ENCODE measurements at places on chromosomes 1 and 21.

DNA sequence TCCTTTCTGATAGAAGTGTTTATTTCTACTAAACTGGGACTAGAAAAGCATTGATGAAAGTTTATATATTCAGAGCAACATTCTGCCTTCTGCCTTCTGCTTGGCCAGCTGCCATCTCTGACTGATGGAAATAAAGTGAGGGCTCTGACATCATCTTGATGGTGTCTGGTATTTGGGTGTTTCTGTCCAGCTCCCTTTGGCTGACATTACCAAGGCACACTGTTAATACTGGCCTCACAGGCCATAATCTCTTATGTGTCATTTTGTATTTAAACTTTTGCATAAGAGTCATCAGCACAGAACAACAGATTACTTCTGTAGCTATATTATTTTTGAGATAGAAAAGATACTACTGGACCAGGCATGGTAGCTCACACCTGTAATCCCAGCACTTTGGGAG lies 216.9 kb downstream of the RYR2 start:
- no peak for DNase-seq

DNA sequence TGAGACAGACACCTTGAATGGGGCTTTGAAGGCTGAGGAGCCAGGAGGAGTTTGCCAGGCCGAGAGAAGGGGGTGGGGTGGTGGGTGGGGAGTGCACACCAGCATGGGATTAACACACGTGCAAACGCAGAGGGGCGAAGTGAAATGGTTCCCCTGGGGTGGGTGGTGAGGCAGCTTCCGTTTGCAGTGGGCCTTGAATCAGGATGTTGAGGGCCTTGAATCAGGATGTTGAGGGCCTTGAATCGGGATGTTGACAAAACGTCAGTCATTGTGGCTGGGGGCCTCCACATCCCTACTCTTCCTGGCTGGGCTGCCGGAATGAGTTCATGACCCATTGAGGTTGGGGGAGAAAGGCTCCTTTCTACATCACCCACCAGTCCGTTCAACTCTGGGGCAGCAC lies 16.6 kb downstream of the LDLRAP1 start:
- no peak for DNase-seq

DNA sequence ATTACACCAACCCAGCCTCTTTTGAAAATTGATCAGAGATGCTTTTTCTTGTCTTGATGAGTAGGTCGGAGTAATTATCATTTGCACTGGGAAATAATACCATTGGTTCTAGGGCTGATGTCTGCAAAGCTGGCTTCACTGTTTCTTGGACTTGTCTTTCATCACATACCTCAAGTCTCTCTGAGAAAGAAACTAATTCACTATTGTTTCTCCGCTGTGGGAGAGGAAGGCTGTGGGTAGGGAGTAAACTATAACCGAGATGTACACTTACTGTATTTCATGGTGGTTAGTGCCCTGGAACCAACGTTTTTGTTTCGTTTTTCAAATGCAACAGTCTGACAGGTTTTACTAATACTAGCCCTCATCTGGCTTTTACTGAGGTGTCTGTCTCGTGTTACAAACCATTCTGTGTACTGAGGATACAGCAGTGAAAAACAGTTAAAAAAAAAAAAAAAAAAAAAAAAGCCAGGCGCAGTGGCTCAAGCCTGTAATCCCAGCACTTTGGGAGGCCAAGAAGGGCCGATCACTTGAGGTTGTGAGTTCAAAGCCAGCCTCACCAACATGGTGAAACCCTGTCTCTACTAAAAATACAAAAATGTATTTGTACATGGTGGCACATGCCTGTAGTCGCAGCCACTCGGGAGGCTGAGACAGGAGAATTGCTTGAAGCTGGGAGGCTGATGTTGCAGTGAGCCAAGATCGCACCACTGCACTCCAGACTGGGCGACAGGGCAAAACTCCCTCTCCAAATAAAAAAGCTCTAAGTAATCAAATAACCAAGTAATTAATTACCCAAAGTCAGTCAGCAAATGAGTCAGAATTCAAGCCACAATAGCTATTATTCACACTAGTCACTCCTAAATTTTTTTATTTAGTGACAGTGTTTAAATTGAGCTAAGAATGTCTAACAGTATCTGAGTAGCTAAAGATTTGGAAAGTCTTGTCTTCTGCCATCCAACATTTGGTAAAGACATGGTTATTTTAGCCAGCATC lies 23.3 kb downstream of the TOMM20 start:
- no peak for DNase-seq

DNA sequence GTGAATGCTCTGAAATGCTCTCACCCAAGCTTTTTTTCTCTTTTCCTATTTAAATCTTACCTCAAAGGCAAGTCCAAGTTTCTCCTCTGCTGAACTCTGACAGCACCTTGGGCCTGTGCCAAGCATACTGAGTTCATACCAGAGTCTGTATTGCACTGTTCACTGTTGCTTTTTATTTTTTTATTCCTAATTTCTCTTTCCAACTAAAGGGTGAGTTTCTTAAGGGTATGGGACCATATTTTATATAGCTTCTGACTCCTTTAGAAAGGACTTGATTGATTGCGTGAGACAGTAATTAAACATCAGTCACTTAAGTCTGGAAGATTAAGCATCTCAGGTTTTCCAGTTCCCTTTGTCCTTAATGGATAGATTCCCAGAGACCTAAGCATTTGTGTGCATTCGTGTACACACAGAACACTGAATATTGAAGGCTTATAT lies 69.9 kb downstream of the CACHD1 start:
- DNase-seq: no peak

DNA sequence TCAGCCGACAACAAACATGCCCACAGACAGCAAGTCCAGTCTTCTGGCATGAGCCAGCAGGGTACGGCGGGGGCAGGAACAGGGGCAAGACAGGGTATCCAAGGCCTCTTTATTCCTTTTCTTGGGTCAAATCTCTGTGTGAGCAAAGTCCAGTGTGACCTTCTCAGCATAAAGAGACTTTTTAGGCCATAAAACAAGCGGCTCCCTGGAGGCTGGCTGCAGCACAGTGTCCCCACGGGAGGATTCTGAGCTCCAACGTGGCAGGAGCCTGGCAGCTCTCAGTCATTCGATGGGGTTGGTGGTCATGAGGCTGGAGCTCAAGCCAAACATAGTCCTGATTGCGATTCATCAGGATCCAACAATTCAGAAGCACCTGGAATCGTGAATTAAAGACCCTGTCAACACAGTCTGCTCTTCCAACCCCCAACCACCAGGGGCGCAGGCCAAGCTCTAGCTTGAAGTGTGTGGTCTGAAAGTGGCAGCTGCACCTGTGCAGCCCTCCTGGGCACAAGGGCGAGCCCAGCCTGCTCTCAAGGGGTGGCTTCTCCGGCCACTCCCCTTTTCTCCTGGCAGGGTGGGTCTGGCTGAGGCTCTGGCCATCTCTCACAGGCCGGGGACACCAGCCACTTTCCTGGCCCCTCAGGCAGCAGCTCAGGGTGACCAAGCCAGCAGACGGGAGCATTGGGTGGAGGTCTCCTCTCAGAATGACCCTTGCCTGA lies 62.1 kb downstream of the SLC66A1 start:
- DNase-seq: no peak

GRCh38 chr1:86765073-86765472 lies 60.7 kb downstream of the SH3GLB1 start:
- no peak for DNase-seq

- DNase-seq: no peak
These were observed 396.5 kb downstream of the RRAGC start for GRCh38 chr1:38463074-38463473.

GRCh38 chr1:41520951-41521752 lies 36.7 kb upstream of the EDN2 start:
- DNase-seq: no peak

DNA sequence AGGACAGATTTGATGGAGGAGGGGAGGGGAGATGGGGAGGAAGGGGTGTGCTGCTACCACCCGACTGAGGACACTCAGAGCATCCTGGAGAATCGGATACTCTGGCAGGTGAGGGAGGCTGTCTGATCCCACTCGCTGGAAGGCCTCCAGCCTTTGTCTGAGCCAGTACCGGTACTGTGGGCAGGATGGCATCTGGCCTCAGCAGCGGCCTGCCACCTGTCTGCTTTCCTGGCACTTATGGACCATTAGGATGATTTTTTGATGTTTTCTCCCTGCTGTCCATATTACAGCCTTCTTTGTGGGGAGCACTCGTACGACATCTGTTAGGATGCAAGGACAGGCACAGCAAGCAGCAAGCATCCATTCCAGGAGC lies 11.5 kb downstream of the ATP2B4 start:
- DNase-seq: no peak

DNA sequence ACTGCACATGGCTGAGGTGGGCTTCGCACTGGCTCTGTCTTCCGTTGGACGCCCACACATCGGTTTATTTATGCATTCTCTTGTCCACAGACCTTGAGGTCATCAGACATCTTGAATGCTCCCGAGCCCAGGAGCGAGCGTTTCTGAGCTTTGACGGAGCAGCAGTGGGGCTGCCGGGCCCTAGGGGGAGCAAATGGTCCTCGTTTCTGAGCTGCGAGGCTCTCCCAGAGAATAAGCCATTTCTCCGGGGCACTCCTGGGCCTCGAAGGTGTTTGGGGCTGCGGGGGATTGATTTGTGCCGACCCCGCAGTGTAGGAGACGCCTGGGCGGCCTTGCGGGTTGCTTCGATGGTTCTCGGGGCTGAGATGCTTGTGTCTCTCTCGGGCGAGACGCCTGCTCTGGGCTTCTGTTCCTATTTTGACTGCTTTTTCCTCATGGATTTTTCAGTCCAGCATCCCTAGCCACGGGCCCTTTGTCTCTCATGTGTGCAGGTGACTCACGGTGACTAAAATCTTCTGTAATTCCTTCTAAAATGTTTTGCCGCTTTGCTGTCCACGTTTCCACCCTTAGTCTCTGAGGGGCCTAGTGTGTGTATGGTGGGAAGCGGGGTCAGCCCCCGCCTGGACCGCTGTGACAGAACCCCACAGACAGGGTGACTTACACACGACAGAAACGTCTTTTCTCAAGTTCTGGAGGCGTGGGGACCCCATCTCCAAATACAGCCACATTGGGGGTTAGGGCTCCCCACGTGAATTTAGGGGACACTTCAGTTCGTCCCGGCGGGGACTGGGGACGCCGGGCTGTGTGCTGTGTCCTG lies 62.1 kb downstream of the FAAP20 start:
- DNase-seq: no peak

DNA sequence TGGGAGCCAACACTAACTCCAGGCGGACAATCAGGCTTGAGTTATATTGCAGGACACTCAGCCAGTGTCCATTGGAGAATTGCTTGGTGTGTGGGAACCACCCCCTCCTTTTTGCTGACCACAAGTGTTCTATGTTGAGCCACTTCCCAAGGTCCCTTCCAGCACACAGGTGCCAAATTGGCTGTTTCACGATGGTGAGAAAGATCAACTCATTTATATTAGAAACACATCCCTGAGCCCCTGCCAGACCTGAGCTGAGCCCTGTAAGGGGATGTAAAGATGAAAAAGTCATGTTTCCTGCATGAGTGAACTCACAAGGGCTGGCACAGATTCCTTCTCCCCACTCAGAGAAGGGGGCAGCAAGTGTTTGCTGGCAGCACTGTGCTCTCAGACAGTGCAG lies 96.5 kb downstream of the KCNN3 start:
- DNase-seq: no peak

DNA sequence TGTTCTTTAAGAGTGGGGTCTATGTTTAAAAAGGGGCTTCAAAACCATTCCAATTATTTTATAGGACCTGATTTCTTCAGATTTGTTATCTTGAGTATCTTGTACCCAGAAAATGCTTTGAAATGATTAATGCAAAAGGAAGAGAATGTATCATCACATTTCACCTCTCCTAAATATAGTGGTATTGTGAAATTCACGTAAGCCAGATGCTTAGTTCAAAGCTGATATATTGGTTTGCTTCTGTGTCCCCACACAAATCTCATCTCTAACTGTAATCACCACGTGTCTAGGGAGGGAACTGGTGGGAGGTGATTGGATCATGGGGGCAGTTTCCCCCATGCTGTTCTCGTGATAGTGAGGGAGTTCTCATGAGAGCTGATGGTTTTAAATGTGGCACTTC lies 8.5 kb downstream of the SOAT1 start:
- no peak for DNase-seq

DNA sequence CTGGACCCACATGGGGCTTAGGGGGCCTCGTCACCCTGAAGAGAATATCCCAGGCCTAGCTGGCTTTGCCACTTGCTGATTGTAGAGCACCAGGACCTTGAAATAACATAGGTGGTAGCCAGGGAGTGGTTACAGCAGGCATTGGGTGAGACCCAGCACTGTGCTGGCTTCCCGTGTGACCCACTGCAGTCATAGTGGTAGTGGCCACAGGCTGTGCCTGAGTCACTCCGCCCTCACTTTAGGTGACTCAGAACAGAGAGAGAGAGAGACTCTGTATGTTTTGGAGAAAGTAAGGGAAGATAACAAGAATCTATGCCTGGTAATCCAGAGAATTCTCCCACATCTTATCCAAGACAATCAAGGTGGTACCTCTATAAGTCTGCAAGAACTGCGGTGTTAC lies 98.7 kb upstream of the LHX8 start:
- DNase-seq: no peak

DNA sequence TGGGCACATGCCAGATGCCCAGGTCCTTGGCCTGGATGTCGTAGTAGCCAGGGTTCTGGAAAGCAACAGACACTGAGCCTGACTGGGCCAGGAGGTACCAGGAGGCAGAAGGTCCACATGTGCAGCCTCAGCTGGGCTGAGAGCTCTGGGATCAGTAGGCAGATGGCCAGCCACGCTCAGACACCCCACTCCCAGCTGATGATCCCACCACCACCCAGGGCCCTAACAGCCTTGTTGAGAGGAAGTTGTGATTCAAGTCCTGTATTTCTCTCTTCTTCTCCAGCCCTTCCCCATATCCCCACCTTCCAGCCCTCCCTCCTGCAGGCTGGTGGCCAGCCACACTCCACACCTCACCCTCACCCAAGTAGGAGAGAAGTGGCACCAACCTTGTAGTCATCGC lies 4.0 kb downstream of the ITLN2 start:
- DNase-seq: no peak

DNA sequence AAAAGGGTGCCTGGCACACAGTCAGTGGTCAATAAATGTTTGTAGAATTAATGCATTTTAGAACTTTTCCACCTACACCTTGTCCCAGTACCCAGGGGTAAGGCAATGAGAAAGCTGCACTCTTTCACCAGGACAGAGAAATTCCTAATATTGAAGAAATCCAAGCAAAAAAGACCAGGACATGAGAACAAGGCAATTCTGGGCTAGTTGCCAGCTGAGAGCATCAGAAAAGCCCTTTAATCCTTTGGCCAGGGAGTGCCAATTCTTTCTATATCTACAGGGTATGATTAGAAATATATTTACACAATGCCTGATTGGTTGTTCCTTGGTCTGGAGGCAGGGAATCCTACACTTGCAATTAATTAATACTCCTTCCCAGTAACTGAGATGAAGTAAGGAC lies 492.4 kb upstream of the NFIA start:
- no peak for DNase-seq

DNA sequence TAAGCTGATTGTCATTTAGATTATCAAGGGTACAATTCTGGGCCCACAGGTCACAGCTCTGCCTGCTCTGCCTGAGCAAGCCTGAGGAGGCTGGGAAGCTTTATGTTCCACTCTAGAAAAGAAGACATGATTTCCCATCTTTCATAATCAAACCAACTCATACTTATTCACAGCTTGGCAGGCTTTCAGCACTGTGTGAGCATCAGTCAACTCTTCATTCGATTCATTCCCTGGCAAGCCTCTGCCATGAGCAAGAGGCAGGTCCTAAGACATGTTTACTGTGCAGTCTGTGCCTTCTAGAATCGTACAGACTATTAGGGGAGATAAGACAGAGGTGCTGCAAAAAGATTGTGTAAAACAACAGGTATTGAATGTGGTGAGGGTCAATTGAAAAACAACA lies 24.5 kb upstream of the KIRREL1 start:
- DNase-seq: no peak

Data from activated T-helper 1 cell treated with Interleukin-2 at 50 U/mL for 16 hours (primary cell).